GM20000 (cell line): ENCODE measurements at places on chromosomes 2 and 18.

DNA sequence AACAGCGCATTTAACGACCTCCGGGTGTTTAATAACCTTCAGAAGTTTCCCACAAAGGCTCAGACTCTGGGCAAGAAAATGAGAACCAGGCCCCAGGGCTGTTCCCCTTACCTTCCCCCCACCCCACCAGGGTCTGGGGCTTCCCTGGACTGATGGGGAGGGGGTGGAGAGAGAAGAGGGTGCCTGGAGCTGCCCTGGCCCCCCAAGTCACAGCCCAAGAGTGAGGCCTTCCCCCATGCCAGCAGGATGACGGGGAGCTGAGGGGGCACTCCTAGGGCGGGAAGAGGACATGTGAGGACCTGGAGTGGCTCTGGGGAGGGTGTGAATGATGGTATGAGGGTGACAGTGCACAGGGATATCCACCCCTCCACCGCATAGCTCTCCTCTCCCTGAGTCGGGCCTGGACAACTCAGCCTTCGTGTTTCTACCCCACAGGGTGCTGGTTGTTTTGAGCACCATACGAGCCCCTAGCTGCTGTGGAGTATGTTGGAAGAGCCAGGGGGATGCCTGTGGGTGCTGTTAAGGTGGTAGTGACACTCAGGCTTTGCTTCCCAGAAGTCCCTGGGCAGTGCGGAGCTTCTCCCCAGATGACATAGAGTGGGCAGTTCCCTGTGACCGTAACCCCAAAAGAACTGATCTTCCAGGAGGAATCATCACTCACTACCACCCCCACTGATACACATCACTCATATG lies 3.9 kb downstream of the PKDCC start:
- DNase-seq, result no peak

GRCh38 chr18:23967321-23968089 lies 47.0 kb upstream of the TTC39C start:
- DNase-seq, result no peak

- DNase-seq, result peak; percentile 70
These were observed 69.9 kb upstream of the DLX2 start for GRCh38 chr2:172172513-172173173.

- no peak for DNase-seq
These were observed 178.6 kb upstream of the VWC2L start for GRCh38 chr2:214232271-214232670.

DNA sequence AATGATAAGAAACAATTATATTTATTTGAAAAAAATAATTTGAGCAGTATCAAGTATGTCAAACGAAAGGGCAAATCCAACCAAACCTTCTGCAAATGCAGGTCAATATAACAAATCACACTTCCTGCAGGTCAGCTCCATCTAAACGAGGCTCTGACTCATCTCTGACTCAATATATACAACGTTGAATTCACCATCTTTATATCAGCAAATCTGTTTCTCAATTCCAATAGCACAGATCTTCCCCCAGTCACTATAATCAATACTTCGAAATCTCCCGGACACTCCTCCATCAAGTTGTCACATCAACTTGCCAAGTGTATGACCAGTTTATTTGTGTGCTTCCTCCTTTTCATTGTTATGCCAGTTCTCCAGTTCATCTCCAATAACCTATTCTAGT lies 388.9 kb downstream of the ZEB2 start:
- DNase-seq, result no peak

DNA sequence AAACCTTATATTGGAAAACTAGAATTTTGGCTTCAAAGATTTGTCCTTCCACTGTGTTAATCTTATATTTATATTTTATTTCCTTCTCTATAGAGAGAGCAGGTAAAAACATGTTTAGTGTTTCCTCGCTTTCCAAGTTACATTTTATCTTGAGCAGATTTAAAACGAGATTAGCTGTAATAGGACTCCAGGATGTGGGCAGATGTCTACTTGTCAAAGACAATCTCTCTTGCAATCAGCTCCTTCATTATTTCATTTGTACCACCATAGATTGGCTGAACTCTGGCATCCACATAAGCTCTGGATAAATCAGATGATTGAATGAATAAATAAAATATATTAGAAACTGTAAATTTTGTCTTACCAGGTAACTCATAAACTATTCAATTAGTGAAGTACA lies 17.5 kb upstream of the KANSL1L start:
- no peak for DNase-seq

GRCh38 chr2:54809819-54810218 lies 86.4 kb downstream of the EML6 start:
- DNase-seq, result no peak

DNA sequence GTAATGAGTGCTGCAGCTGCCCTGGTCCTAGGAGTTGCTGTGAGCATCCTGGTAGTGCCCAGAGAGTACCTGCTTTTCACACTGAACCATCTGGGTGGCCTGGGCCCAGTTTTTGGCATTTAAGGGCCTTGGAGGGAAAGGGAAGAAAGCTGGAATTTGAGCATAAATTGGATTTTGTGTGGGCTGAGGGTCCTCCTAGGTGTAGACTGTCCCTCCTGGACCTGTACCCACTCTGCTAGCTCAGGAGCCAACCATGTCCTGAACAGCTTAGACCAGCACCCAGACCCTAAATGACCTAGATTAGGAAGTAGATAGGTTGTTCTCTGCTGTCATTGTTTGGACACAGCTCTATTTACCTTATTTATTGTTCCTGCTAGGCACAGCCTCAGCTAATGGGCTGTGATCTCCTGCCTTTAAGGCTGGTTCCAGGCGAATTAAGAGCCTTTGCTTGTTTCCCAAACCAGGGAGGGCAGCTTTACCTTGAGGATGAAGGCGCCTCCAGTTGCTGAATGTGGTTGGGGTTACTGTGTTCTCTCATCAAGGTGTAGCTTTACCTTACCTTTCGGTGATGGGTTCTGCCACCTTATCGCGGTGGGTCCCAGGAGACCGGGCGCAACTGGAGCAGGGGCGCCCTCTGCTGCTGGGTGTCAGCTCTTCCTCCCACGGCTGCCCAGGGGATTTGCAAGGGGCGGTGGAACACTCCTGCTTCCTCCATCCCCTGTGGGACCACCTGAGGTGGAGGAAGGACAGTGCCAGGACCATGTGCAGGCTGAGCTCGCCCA lies 34.4 kb downstream of the ITGA6 start:
- peak; percentile 42 for DNase-seq

DNA sequence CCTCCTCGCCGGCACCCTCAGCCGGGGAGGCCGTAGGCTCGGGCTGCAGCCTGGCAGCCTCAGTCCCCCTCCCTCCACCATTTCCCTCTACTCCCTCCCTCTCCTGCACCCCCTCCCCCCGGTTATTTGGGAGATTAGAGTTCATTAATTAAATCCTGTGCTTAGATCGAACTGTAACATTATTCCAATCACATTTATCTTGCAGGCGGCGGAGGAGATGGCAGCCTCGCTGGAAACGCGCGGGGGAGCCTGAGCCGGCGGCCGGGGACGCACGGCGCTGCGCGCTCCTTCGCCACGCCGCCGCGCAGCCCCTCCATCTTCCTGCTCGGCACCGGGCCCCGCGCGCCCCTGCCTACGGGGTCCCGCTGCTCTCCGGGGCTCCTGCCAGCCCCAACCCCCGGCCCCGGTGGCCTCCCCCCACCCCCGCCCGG lies at the start of gene ST8SIA3:
Gene ST8SIA3 (plus strand): TSS at position 287 of the 431 bp plus-strand sequence. CDS start 290 bp downstream, outside the sequence.
- no peak for DNase-seq

- DNase-seq, result no peak
These were observed 36.0 kb downstream of the BCL11A start for GRCh38 chr2:60517446-60517845.

GRCh38 chr18:26511339-26512071 lies 36.8 kb downstream of the KCTD1 start:
- no peak for DNase-seq

GRCh38 chr2:71605173-71605641 lies 151.8 kb downstream of the DYSF start:
- DNase-seq, result no peak

DNA sequence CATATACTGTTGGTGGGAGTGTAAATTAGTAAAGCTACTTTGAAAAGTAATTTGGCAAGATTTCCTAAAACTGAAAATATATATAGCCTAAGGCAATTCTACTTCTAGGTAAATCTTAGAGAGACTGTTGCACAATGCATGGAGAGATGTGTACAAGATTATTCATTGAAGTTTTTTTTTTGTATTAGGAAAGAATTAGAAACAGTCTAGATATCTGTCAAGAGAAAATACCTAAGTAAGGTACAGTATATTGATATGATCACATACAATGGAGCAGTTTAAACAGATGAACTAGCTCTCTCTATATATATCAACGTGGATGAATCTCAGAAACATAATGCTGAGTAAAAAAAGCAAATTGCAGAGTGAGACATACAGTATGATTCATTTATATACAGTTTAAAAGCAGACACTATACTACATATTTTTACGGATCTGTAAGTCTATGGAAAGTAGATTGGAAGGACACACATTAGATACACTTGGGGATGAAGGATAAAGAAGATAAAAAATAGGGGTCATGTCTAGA lies 59.3 kb upstream of the ACVR1 start:
- DNase-seq, result no peak

DNA sequence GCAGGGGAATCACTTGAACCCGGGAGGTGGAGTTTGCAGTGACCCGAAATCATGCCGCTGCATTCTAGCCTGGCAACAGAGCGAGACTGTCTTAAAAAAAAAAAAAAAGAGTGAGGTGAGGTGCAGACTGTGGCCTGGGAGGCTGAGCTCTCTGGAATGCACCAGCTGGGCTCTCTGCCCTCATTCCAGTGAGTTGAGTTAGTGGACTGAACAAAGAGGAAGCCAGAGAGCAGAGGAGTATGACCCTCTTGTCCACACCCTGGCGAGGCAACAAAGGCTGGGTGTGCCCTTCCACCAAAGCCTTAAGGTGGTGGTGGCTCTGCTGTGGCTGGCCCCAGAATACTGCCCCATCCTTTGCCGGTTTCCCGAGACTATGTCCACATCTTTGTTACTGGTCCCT lies 71.3 kb upstream of the ACKR3 start:
- DNase-seq, result no peak

DNA sequence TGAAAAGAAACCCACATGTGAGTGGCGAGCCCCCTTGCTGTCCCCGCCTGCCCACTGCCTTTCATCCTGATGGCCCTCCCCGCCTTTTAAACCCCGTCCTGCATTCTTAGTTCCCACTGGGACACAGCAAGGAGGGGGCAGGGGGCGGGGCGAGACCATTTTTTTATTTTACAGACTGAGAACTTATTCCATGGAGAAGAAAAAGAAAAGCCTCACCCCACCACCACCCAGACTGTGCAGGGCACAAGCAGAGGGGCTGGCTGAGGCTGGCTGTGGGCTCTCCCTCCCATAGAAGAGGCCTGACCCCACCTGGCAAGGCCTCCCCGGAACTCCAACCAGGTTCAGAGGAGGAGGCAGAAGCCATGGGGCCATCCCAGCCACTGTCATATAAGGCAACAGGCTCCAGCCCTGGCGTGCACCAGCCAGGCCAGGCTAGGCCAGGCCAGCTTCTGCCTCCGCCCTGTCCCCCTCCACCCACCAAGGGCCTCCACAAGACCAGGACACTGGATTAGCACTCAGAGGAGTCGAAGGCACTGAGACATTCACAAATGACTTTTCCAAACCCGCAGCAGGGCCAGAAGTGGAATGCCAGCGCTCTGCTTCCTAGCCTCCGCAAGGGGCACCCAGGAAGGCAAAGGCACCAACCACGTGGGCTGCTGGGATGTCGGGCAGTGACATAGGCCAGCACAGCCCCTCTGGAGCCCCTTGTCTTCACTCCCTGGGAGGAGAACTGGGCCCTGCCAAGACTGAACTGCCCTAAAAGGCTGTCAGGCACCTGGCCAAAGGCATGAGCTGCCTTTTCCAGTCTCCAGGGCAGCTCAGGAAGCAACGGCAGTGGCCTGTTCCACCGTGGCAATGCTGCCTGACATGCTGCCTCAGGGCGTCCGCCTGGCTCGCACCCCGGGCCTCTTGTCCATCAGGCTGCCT lies 37.5 kb upstream of the SEMA4C start:
- DNase-seq, result no peak

DNA sequence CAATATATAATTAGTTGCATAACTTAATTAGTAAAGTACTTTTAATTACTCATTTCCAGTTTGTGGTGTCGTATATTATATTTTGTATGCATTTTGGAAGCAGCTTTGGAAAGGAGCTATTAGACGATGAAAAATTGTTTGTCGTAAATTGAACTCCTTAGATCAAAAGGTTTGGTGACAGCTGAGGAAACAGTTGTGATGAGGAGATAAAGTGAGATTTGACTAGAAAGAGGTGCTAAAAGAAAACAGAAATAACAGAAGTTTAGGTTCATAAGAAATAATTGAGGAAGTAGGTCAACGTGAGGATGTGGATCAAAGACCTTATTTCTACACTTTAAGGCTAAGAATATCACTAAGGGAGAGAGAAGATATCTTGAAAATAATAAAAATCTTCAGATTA lies 141.9 kb upstream of the NETO1 start:
- DNase-seq, result no peak

DNA sequence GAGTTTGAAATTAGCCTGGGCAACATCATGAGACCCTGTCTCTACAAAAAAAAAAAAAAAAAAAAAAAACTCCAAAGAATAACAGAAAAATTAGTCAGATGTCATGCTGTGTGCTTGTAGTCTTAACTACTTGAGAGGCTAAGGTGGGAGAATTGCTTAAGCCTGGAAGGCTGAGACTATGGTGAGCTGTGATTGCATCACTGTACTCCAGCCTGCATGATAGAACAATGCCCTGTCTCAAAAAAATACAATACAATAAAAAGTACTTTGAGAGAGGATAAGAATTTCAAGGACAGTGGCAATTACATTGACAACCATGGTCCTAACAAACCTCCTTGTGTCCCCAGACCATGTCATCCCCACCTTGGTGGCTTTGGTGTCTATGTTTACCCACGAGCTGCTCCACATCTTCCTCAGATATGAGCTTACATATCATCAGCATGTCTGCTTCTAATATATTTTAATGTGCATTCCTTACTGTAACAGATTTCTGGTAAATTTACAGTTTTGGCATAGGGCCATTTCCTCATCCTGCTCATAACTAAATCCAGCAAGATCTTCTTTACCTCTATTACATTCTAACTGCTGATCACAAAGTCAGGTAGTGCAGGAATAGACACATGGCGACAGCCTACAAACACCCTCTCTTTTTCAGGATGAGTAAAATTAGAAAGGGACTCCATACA lies 437.7 kb upstream of the HNRNPA3 start:
- DNase-seq, result no peak

DNA sequence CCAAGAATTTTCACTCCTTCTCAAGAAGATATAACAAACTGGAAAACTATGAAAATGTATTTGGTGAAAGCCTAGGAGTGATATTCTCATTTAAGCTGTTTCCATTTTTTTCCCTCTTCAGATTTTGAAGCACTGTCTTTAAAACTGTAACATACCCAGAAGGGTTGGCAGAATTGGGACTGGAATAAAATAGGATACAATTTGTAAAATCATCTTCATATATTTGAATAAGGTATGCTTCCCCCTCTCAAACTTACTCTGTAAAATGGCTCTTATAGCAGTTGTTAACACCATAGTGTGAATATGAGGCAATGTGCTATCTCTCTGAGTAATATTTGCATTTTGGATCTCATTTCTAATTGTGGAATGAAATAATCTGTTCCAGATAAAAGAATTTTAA lies 676.4 kb downstream of the ARHGAP15 start:
- no peak for DNase-seq

- DNase-seq, result no peak
These were observed 409.9 kb downstream of the MTX2 start for GRCh38 chr2:176679061-176679669.
